ENCODE measurements at places on chromosomes 6 and 20. TPM values are rescaled to one million over a fixed set of nuclear protein-coding genes. Genes with fewer than 3 reads are reported as not detected.

Gene PTCHD4
- 4.8 TPM for total RNA-seq

Gene RIPOR3
- 0.29 TPM for total RNA-seq

Gene MUCL3
- total RNA-seq: not detected

Gene C4B
- 6.6 TPM for total RNA-seq

Gene SSTR4
- total RNA-seq: not detected

Gene OR2J1
- not detected for total RNA-seq

Gene R3HDML
- not detected for total RNA-seq

Gene NFKBIL1
- total RNA-seq: 28.7 TPM

Gene TRIM40
- total RNA-seq: not detected
